CD4-positive, alpha-beta T cell treated with Interleukin-15 for 1 hour (primary cell): ENCODE measurements at places on chromosomes 6 and 20.

GRCh38 chr6:153101461-153101860 is 29.6 kb downstream of the RGS17 start:
- DNase-seq: no peak

DNA sequence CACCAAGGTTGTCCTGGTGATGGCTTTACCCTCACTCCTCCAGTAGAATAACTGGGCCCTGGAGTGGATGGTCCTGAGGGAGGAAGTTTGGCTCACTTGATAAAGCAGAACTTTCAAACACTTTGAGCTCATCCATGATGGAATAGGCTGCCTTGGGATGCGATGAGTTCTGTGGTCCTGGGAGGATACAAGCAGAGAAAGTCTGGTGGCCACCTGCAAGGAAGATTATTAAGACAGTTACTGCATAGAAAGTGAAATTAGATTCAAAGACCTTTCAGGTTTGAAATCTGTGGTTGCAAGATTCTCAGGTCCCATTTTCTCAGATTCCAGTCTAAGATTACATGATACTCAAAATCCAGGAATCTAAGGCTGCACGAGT is 19.9 kb upstream of the CCN5 start:
- DNase-seq: no peak

DNA sequence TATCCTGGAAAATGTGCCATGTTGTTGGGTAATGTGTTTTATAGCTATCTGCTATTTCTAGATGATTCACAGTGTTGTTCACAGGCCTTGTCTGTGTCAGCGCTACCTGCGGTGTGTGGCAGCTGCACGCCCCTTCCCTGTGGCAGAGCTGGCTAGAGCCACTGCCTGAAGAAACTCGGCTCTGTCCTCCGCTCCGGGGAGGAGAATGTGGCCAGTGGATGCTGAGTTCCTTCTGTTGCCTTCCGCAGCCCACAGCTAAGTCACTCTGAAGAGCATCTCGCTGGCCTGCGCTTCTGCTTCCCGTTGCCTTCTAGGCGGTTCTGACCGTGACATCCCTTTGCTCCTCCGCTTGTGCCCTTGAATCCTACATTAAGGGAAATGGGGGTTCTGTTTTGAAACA is 135.1 kb downstream of the PLG start:
- no peak for DNase-seq

- no peak for DNase-seq
Observed at GRCh38 chr6:168660400-168660945, 219.5 kb downstream of the SMOC2 start.

DNA sequence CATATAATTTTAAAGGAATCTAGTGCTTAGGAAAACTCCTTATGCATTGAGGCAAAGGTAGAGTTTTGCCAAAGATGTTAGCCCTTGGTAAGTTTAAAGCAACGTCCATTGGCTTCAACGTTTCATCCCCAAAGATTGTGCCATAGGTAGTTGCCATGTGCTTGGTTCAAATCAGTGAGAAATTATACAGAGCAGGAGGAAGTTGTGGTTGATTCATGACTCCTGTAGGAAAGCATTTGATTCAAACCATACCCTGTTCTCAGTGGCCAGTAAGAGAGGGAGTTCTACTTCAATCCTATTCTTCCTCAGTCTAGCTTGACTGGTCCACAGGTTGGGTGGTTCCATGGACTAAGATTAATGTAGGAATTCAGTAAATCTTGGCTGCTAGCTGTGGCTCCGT is 535.6 kb downstream of the QKI start:
- no peak for DNase-seq

DNA sequence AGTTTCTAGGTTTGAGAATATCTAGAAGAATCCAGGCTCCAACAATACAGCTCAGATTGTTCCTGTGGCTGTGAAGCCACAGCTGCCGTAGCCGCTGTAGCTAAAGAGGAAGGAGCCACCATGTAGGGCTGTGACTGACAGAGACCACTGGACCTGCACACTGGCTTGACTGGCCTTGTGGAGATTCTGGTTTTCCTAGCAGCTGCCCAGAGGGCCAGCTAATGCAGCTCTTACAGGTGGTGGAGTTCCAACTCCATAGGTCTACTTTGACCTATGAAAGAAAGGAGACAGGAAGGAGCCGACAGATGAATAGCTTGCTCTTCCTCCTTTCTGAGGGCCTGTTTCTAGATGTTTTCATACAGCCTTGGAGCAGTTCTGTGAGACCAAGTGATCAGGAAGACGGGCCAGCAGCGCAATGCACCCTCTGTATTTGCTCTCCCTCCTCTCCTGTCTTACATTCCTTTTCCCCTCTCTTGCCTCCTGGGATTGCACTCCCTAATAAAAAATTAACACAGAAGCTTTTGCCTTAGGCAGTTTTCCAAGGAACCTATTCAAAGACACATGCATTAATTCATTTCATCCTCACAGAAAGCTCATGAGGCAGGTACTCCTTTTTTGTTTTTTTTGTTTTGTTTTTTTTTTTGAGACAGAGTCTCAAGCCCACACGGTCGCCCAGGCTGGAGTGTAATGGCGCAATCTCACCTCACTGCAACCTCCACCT is 51.8 kb upstream of the MYB start:
- DNase-seq: peak; percentile 18

DNA sequence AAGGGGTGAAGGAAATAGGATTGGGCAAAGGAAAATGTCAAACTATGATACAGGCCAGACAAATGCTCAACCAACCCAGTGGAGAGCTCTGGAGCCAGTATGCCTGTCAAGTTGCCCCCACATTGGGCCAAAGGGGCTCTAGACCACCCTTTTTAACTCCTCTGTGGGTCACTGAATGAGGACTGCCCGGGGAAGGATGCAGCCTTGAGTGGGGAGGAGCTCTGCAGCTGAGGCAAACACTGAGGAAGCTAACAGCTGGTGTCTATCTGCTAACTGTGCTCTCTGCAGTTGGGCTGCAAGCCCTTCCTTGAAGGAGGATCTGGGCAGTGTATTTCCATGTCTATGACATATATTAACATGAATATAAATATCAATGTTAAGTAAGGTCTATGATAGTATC is 98.4 kb upstream of the PRSS16 start:
- no peak for DNase-seq

DNA sequence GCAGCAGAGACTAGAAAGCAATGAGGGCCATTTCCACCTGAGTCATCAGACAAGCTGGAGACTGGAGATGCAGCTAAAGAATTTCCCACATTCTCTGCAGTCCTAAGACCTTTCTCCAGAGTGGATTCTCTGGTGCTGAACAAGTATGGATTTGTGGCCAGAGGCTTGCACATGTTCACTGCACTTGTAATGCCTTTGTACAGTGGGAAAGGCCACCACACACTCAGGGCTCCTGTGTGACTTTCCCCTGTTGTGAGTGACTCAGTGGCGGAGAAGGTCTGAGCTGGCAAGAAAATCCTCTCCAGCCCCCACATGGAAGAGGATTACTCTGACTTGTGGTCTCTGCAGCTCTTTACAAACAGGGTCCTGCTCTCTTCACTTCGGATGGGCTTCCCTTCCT is 192.3 kb downstream of the C6orf118 start:
- DNase-seq: no peak

DNA sequence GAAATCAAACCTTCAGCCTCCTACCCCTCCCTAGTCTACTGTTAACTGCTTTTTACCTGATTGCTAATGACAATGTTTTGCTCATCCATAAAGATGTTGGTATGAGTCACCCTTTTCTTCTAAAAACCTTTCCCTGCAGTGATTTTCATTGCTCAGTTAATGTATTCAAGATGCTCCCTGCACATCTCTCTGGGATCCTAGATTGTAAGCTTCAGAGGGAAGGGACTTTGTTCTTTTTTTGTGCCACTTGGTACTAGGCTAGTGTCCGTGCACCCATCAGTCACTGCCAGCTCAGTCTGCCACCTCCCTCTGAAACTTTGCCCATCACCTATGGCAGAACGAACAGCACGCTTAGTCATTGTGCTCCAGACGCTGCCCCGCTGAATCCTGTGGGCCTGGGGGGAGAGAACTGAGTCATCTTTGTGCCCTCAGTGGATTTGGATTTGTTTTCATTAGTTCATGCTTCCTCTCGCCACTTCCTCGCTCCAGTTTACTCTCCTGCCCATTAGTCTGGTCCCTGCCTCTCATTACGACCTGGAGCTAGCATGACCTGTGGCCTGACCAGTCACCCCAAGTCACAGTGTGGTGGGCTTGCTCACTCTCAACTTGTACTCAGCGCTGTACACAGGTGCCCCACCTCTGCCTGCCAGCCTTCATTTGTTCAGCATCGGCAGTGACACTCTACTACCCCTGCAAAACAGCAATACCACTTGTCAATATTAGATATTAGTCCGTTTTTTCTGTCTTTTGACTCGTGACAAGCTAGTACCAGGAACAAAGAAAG is 78.0 kb upstream of the TMEM181 start:
- DNase-seq: no peak

DNA sequence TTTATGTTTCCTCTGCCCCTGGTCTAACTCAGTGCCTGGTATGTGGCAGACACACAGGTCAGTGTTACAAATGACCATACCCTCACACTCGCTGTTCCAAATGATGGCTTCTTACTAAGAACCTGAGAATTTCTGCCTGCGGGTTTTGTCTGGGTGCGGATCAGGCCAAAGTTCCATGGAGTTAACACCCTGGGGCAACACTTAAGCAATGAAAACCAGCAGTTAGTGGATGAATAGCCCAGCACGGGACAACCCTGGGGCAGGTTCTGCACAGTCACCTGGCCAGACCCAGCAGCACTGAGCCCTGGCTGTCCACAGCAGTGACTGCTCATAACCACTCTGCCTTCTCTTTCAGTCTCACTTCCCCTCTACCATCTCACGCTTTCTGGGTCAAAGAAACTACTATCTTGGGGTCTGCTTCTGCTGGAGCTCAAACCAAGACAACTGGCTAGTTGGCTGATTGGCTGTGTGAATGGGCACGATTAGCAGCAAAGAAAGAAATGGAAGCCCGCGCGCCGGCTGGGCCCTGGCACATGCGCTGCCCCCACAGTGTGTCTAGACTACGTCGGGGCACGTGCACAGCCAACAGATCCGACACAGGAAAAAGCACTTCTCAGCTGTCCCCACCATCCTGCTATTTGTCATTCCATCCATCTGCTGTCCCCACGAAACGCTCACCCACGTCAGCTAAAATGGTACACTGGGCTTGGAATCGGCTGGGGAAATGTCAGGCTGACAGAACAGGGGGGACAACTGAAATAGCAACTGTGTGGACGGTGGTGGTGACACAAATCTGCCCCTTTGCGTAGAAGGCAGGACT is 36.6 kb downstream of the MGME1 start:
- no peak for DNase-seq

DNA sequence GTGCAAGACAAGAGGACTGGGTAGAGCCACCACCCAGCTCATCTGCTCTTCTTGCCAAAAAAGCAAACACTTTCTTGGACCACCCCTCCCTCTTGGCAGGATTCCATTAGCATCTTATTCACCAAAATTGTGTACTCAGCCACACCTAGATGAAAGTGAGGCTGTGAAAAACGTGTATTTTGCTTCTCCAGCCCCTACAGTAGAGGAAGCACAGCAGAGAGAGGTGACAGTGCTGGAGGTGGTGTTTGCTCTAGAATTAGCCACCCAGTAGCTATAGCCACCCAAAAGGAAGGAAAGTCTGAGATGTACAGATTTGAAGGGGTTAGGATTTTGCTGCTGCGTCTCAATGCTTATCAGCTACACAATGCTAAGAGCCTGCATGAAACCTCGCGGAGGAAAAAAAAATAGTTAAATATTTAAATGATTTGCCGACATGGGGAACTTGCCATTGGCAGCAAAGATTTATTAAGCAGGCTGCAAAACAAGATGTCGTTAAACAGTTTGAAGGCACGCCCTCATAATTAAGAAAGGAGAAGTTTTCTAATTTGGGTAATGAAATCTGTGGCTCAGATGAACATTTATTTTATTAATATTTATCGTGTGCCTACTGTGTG is 287.3 kb downstream of the ZNF217 start:
- DNase-seq: no peak

DNA sequence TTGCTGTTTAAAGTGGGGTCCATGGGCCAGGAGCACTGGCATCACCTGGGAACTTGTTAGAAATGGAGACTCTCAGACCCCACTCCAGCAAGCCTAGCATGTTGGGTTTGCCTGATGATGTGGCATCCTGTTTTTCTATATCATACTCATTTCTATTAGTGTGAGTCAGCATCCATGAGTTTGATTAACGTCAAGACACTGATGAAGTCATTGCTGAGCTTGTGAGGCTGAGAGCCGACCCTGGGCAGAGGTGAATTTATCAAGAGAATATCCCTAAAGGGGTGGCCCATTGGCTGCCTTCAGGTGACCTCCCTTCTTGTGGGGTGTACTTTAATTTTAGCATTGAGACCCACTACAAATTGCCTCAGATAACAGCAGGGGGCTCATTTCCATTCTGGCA is 43.4 kb upstream of the RNF144B start:
- DNase-seq: no peak

GRCh38 chr20:12012241-12013222 is 94.8 kb downstream of the BTBD3 start:
- DNase-seq: peak; percentile 17

DNA sequence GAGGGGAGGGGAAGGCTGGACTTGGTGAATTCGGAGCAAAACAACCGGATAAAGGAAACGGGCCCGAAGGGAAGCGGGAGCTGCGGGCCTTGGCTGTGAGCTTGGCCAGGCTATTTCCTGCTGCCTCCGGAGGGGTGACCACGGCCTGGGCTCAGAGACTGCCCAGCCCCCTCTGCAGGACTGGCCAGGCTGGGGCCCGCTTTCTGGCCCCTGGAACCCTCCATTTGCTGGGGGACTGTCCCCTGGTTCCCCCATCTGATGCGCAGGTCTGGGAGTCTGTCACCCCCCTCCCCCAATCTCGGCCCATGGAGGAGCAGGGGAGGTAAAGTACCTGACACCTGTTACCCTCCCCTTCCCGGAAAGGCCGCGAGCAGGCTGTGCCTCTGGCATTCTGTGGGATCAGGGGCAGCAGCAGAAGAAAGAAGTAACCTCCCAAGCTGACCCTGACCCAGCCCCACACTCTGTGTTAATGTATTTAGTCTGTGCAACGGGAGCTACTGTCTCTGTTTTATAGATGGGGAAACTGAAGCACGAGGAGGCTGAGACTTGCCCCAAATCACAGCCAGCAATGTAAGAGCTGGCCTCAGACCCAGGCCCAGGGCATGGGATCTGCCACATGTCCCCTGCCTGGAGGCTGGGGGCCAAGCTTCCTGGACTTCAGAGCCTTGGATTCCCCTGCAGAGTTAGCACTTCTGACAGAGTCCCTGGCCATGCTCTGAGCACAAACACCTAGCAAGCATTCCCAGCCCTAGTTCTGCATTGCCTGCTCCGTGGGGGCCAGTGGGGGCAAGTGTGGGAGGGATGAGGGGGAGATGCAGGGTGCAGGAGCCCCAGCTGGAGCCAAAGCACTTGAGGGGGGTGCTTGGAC is 3.5 kb downstream of the C20orf204 start:
- no peak for DNase-seq

- no peak for DNase-seq
Observed at GRCh38 chr20:25056690-25057233, 1.2 kb downstream of the ACSS1 start.

- DNase-seq: peak; percentile 63
Observed at GRCh38 chr20:44683263-44684046, 31.7 kb upstream of the CCN5 start.

DNA sequence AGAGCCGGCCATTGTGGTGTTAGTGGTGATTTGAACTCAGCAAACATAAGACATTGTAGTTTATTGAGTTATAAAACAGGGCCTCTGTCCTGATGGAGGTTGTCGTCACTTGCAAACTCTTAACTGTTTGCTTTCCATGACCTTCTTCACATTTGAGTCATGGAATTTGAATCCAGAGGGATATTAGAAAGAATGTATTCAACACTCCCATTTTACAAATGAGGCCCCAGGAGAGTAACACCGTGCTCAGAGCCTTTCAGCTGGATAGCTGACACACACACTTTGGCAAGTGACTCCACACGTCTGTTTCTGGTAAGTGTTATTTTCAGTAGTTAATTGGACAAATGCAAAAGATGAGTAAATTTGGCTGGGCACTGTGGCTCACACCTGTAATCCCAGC is 72.4 kb upstream of the XRN2 start:
- DNase-seq: no peak
